Ovary (tissue), 10 donors: ENCODE measurements at places on chromosomes 4 and X. TPM values are rescaled to one million over a fixed set of nuclear protein-coding genes. Genes with fewer than 3 reads are reported as not detected.

Gene BEX1
- 18.5 TPM for total RNA-seq

Gene TRIM60
- not detected for total RNA-seq

Gene MYOZ2
- 0.66 TPM for total RNA-seq

Gene AMOT
- 17.8 TPM for total RNA-seq

Gene VCX
- total RNA-seq, result not detected

Gene S100P
- total RNA-seq, result 0.81 TPM

Gene CCSER1
- 3.3 TPM for total RNA-seq

- no peak for DNase-seq
These were observed 149.6 kb upstream of the MID1 start for GRCh38 chrX:10769696-10770619.

GRCh38 chr4:46329118-46329976 lies 60.6 kb downstream of the GABRA2 start:
- DNase-seq, result no peak

DNA sequence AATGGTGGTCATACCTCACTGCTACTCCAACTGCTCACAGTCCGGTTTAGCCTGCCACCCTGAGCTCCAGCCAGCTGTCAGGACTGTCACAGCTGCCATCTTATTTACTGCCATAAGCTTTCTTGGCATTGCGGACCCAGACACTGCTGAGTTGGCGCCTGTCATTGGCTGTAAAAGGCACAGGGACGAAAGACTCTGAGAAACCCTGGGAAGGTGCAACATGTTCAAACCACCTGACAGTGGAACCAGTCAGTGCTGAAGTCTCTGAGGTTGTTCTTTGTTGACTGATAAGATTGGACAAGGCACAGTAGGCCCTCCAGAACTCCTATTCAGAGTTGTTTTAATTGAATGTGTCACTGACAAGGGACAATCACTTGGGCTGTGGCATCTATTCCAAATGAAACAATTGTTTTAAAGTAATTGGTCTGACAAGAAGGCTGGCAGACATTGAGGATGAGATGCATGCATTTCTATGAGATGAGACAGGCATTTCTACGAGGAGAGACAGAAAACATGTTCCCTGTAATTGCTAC lies 927.8 kb downstream of the STPG2 start:
- no peak for DNase-seq

- no peak for DNase-seq
These were observed 156.9 kb downstream of the TENM3 start for GRCh38 chr4:182400081-182400480.

DNA sequence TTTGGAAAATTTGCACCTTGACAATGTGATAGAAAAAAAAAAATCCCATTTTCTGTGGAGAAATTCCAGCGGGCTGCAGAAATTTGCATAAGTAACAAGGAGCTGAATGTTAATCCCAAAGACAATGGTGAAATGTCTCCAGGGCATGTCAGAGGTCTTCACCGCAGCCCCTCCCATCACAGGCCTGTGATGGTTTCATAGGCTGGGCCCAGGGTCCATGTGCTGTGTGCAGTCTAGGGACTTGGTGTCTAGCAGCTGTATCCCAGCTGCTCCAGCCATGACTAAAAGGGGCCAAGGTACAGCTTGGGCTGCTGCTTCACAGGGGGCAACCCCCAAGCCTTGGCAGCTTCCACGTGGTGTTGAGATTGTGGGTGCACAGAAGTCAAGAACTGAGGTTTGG lies 85.2 kb downstream of the ADGRA3 start:
- no peak for DNase-seq

DNA sequence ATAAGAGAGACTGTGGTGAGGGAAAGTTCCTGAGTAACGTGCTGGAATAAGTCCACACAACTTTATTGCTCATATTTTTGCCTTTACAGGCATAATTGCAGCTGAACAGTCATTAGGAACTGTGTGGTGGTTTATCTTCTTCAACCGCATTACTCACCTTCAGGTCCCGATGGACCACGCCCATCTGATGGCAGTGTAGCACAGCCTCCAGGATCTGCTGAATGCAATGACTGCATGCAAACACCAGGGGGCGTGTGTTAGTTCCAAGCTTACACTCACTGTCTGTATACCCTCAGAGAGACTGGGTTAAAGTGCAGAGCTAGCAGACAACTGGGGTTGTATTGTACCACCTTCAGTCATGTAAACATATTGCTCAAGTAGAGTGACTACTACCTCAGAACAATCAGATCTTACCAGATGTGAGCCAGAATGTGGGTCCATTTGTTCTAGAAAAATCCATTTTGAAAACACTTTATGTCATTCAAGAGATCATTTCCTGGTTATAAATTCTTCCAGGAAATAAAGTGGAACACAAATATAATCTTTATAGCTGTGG lies 214.0 kb downstream of the CAMK2D start:
- peak; percentile 81 for DNase-seq

DNA sequence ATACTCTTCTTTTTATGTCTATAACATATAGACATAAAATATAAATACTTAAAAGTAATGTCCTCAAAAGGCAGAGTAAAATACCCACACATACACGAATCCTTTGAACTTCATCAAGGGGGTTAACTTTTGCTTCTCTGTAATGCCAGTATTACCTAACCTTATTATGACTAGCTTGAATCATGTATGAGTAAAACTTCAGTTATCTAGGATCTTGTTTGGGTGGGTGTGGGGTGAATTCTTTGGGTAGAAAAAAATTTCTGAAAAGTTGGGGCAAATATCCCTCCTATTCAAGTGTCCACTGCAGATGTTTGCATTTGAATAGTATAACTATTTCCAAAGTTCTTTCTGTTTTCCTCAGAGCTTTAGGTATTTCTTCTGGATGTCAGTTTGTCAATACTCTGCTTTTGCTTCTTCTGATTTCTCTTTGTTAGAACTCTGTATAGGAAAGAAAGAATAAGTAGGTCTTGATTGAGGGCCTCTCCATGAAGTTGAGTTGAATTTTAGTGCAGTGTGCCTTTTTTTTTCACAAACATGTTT lies 173.8 kb downstream of the ADGRL3 start:
- DNase-seq, result no peak

DNA sequence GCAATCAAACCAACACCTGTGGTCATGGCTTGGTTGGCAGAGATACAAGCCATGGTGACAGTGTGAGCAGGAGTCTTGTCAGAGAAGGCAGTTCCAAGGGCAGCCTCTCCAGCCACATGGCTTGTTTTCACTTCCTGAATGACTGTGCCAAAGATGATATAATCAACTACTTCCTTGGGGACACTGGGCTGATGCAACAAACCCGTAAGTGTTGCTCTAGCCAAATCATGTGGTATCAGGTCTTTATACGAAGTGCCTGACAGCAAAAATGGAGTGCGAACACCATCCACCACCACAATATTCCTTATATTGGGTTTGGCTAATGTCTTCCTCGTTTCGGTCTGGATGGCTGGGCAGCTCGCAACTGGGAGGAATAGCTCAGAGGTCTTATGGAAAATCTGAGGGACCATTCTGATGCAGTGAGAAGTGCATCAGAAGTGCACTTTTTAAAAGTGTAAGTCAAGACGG lies 922.0 kb downstream of the NLGN4X start:
- no peak for DNase-seq

DNA sequence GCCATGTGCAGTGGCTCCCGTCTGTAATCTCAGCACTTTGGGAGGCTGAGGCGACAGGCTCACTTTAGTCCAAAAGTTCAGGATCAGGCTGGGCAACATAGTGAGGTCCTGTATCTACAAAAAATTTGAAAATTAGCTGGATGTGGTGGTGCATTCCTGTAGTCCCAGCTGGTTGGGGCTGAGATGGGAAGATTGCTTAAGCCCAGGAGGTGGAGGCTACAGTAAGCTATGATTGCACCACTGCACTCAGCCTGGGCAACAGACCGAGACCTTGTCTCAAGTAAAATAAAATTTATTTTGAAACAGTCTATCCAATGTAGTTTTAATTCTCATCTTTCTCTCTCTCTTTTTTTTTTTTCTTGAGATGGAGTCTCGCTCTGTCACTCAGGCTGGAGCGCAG lies 21.1 kb downstream of the RBM10 start:
- no peak for DNase-seq

GRCh38 chr4:29066861-29067260 lies 1653.3 kb upstream of the PCDH7 start:
- no peak for DNase-seq

DNA sequence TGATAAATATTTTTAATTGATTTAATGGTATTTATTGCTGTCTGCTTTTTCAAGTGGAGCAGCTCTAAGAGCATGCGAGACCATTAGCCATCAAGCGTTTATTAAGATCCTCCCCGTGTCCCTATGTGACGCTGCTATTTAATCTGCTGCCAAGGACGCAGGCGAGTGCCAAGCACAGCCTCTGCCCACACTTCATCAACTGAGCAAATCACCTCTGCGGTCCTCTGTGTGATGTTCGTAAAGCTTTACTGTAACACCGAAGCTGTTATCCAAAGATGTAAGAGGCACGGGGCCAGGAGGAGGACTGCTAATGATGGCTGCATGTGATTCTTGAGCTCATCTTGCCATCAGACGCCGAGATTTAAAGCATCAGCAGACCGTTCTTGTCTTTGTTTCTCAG lies 79.5 kb downstream of the STOX2 start:
- no peak for DNase-seq

GRCh38 chrX:119374736-119375135 lies 24.4 kb upstream of the SLC25A43 start:
- DNase-seq, result no peak

GRCh38 chr4:41881981-41882624 lies 53.1 kb upstream of the TMEM33 start:
- no peak for DNase-seq

GRCh38 chrX:119755981-119756533 lies 2.3 kb upstream of the SOWAHD start:
- no peak for DNase-seq

DNA sequence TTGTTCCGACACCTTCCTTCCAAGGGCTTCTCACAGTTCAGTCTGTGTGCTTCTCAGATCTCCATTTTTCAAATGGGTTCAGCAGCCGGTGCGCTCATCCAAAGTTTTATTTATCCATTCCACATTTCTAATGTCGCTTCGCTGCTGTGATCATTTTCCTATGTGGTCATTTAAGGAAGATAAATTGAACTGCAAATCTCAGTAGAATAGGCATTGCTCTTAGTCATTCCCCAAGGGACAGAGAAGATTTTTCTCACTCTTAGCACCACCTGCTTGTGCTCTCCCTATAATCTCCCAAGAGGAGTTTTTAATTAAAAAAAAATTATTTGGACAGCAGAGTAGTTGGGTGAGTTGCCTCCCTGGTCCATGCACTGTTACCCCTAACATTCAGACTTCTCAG lies 278.9 kb upstream of the GATB start:
- no peak for DNase-seq

GRCh38 chrX:43878906-43879526 lies 3.2 kb downstream of the MAOB start:
- no peak for DNase-seq

DNA sequence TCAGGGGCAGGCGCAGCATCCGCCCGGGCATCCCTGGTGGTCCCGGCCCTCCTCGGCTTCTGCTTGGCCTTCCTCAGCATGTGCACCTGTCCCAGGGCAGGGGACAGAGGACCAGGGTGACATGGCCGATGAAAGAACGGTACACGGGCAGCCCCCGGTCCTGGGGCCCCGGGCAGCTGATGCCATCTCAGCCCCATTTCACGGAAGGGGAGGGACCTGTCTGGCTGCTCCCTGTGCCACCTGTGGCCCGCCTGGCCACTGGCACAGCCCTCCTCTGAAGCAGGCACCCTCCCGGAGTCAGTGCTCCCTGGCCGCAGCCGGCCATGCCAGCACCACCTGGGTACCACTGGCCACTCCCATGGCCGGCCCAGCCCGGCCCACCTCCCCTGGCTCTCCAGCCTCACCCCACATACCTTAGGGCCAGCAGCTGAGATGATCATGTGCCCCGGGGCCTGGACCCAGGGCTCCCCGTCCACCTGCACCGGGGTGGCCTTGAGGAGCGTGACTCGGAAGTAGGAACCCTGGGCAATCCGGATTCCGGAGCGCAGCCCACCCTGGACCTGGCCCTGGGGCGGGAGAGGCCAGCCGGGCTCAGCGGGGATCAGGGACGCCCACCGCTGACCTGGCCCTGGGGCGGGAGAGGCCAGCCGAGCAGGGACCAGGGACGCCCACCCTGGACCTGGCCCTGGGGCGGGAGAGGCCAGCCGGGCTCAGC lies 12.6 kb downstream of the DGKQ start:
- DNase-seq, result no peak

GRCh38 chr4:108813261-108813660 lies 50.4 kb upstream of the ETNPPL start:
- no peak for DNase-seq

GRCh38 chr4:159006202-159006601 lies 96.7 kb upstream of the RAPGEF2 start:
- DNase-seq, result no peak

- no peak for DNase-seq
These were observed 5.0 kb upstream of the TMEM164 start for GRCh38 chrX:109997786-109998452.

- no peak for DNase-seq
These were observed 472.4 kb upstream of the NWD2 start for GRCh38 chr4:36772154-36772516.

- DNase-seq, result no peak
These were observed 640 bp downstream of the PHF8 start for GRCh38 chrX:54043541-54044125.

- no peak for DNase-seq
These were observed 204.3 kb upstream of the HCCS start for GRCh38 chrX:10906866-10907265.

DNA sequence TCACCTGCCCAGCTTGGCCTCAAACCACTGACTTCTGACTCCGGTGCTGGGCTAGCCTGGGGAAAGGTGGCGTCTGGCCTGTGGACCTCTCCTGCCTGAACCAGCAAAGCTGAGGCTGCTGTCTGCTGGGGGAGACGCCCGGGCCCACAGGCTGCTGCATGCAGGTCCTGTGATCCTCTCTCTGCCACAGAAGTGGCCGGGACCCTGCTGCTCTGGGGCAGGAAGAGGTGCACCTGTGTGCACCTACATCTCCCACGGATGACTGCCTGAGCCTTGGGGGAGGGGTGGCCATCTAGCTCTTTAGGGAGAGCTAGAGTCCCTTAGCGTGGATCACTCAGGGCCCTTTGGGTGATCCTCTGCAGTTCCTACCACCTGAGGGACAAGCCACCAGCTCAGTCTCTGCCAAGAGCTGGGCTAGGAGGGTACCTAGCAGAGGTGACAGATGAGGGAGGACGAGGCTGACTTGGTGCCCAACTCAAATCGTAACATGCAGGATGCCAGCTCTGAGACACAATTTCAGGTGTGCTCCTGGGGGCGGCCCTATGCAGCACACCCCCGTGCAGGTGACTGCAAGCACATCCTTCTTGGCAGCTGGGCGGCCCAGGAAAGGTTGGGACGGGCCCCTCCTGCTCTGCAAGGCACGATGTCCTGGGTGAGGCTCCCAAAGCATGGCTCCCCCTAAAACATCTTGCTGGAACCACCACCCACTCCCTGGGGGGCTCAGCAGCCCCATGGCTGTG lies 22.5 kb downstream of the LETM1 start:
- DNase-seq, result no peak
